ENCODE measurements at places on chromosomes 1 and 21. TPM values are rescaled to one million over a fixed set of nuclear protein-coding genes. Genes with fewer than 3 reads are reported as not detected.

DNA sequence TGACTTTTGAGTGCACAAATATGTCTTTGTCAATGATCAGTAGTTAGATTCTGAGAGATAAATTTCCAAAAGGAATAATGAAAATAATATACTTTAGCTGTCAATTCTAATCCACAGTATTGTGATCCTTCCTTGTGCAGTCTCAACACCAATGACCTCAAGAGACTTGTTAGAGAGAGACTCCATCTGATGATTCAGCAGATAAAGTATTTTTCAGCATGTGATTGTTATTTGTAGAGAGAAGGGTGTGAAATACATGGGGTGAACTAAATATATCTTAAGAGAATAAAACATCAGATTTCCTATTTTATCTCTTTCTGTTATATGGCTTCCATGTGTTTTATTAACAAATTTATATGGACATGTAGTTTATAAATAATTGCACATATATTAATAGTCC, 5.9 kb upstream of the ZNF124 start:
- DNase-seq: no peak

GRCh38 chr1:89557445-89557825, 32.8 kb downstream of the LRRC8B start:
- no peak for DNase-seq

DNA sequence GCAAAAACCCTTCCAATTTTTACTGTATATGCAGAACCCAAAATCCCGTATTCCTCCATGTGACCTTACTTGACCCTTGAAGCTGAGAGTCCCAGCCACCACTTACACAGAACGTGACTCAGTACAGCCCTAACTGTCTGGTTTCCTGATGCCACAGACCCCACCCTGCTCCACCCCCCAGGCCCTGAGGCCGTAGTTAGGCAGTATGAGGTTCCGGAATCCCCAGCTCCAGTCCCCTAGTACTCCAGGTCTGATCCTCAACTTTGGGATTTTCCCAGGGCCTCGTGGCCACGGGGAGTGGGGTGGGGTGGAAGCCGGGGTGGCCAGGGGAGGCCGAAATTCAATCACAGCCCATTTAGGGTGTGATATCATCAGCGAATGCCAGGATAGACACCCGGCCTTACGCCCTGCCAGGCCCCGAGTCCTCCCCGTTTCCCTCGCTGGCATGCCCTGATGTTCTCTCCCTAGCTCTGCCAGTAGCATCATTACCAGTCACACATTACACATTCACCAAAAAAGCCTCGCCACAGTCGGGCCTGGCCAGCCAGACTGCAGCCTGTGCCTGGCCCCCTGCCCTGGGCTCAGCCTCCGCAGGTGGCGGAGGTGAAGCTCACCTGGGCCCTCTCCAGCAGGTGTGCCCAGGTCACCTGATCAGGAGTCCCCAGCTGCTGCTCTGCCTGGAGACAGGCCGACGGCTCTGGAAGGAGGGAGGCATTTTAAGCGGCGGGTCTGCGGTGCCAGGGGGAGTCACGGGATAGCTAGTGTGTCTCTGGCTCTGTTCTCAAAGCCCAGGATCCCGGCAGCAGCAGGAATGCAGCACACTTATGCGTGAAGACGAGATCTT, 70.8 kb downstream of the SCCPDH start:
- no peak for DNase-seq

DNA sequence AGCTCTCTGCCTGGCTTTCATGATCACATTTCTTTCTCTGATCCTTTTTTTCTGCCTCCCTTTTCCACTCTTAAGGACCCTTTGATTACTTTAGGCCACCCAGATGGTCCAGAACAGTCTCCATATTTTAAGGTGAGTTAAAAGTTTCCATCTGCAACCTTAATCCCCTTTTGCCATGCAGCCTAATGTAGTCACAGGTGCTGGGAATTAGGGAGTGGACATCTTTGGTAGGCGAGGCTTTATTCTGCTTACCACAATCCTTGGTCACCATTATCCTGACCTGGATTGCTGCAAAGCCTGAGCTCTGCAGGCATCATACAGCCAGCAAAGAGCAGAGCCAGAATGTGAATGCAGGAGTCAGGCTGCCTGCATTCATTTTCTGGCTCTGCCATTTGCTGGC, 95.9 kb downstream of the XCL2 start:
- DNase-seq: no peak

GRCh38 chr1:87135329-87135712, 193.4 kb upstream of the LMO4 start:
- no peak for DNase-seq

- no peak for DNase-seq
Measured at GRCh38 chr1:97925151-97925550, 4.3 kb upstream of the DPYD start.

DNA sequence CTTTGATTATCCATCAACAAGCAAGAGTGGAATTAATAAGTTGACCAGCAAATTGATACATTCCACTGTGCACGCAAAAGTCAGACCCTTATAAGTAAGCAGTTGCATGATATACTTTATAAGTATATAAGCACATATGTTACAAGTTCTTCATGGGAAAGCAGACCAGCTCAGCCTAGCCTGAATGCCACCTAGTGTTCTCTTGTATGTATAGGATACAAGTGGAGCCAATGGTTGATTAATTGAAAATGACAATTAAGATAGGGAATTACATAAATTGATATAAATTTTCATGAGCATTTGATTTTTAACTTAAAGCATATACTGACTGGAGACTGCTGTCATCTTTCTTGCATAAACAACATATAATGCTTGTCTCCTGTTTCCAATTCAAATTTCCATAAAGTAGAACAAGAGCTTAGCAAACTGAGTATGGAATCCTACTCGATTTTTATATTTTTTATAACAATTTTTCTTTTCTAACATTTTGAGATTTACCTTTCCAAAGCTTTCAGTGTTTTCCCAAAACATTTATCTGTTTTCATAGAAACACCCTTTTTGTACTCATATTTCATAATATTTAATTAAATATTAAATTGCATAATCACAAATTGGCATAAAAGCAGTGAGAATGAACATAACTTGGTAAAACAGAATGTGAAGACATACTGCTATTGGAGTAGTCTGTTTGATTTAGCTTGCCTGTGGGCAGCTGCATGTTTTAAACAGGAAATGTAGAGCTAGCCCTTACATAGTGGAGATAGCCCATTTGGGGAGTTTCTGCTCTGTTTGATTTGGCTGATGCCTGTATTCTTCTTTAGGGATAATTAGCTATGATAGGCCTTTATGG, 62.8 kb downstream of the MAGI3 start:
- DNase-seq: no peak

Gene HSD3B2
- total RNA-seq: not detected

Gene KCND3
- 24.9 TPM for total RNA-seq

Gene PPM1J
- total RNA-seq: 7.9 TPM

Measured in right atrium auricular region (tissue), 2 donors.